ENCODE measurements at places on chromosomes 4 and X.

DNA sequence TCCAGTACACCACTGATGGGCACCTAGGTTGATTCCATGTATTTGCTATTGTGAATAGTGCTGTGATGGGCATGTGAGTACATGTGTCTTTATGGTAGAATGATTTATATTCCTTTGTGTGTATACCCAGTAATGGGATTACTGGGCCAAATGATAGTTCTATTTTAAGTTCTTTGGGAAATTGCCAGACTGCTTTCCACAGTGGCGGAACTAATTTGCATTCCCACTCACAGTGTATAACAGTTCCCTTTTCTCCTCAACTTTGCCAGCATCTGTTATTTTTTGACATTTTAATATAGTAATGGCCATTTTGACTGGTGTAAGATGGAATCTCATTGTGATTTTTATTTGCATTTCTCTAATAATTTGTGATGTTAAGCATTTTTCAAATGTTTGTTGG, 25.9 kb downstream of the CC2D2A start:
- no peak for DNase-seq

GRCh38 chr4:135277980-135278315, 1076.4 kb upstream of the PABPC4L start:
- DNase-seq = no peak

GRCh38 chr4:111466811-111467604, 678.2 kb upstream of the FAM241A start:
- DNase-seq = no peak

GRCh38 chr4:16875487-16875886, 23.0 kb downstream of the LDB2 start:
- no peak for DNase-seq

DNA sequence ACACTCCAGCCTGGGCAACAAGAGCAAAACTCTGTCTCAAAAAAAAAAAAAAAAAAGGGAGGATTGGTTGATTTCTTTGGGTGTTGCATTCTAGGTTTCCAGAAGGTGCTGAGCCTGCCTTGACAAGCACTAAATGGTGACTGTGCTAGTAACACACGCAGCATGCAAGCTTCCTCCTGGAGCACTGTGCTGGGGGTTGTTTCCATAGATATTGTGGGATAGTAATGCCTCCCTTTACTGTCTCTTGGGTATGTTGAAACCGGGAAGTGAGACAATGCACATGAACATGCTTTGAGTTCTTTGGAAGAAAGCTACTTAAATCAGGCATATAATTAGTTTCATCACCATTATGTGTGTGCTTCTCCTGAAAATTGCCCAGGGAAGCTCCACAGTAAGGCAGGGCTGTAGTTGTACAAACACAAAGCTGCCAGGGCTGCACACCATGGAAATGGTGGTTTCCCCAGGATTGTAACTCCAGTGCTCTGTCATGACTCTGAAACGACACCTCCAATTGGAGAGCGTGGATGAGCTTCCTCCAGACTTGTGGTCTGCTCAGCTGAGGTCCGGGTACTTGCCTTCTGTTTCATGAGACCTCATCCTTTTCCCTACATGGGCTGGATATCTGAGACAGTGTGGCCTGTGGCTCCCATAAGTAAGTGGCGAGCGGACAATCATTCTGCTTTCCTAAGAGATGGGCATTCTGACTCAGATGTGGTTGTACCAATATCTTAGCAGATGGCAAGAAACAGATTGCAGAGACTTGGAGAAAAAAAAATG, 31.5 kb upstream of the STOX2 start:
- DNase-seq = no peak

DNA sequence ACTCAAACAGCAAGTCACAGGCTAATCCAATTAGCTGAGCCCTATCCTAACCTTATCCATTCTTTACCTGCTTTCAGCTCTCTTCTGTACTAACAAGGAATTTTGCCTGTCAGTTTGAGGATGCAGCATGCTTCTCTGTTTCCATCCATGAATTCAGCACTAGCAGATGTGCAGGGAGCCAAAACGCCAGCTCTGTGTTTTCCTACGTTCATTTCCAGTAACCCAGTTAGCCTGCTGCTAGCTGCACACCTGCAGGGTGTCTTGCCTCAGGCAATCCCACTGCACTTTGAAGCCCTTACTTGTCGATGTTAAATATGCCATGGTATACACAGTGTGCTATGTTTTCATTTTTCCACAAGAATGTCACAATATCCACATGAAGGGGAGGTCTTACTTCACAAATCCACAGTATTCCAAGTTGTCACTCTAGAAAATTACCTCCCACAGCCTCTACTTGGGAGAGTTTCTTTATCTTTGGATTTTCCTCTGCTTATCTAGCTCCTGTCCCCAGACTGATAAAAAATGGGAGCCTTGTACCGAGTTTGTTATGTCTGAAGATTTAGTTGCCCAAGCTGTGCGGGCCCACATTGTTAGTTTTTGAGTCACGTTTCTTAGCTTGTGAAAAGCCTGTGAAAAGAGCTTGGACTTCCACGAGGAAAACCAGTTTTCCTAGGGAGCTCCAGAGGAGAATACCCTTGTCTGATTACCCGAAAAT, 127.6 kb upstream of the HHIP start:
- DNase-seq = no peak

- DNase-seq = no peak
These were observed 36.7 kb downstream of the FGFRL1 start for GRCh38 chr4:1047976-1048772.

GRCh38 chrX:10001496-10001895, 34.3 kb downstream of the CLDN34 start:
- DNase-seq = no peak

- DNase-seq = no peak
These were observed 75.0 kb downstream of the AFAP1 start for GRCh38 chr4:7864685-7865084.

- DNase-seq = no peak
These were observed 14.3 kb downstream of the TEC start for GRCh38 chr4:48255072-48255958.

GRCh38 chr4:171430495-171430894, 382.7 kb upstream of the GALNTL6 start:
- no peak for DNase-seq

GRCh38 chrX:152991123-152991522, 2.8 kb downstream of the PNMA5 start:
- DNase-seq = no peak

DNA sequence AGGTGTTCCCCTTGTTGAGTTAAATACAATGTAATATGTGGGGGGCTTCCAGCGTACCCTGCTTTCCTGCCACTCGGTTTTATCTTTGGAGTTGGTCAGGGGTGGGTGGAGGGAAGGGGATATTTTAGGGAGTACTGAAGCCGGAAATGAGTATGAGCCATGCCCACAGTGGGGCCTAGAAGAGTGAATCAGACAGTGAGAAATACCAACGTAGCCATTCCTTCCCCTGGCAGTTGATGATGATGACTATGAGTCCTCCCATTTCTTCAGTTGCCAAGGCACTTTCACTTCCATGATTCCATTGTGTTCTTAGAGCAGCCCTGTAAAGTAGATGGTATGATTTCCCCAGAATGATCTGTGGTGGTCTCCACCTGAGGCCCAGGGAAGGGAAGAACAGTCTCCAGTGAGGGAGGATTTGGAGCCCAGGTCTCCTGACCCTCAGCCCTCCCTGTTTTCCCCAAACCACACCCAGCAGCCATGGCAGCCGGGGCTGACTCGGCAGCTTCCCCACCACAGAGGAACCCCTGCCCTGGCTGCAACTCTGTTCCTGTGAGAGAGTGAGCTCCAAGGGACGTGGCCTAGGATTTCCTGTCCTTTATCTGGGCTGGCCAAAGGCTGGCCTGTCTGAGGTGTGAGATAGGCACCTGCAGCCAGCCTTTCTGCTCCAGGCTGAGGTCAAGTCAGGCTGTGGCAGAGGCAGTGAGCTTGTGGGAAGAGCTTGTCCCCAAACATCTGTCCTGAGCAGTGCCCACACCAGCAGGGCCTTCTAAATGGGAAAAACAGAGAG, 52.7 kb downstream of the STARD8 start:
- no peak for DNase-seq

GRCh38 chr4:173696011-173696410, 166.0 kb upstream of the HAND2 start:
- no peak for DNase-seq

GRCh38 chr4:139872274-139872673, 206.7 kb downstream of the MGST2 start:
- peak; percentile 87 for DNase-seq

DNA sequence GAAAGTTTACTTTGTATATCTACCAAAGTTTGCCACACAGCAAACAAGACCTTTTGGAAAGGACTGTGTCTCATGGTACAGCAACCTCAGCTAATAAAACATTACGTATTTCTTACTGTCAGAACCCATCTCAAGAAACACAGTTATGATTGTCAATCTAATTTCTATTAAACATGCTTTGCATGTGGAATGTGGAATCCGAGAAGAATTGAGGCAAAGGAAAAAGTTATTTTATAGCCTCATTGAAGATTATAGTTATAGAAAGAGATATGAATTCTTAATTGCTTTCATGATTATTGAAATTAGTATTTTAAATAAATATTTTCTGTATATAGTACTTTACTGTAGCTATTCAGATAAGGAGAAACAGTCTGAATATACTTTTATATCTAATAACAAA, 5.4 kb downstream of the PCDH7 start:
- DNase-seq = no peak

DNA sequence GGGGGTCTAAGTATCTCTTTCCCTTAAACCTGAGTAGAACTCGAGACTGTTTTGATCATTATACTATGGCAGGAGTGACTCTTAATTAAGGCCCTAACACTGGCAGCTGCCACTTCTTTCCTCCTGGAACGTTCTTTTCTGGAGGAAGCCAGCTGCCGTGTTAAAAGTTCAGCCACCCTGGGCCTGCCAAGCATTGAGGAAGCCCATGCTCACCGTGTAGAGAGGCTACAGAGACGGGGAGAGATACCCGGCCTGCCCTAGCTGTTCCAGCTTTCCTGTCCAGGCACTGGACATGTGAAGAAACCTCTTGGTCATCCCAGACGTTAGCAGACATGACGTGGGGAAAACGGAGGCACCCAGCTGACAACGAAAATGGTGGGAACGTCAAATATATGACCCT, 274.1 kb downstream of the ARHGAP10 start:
- DNase-seq = no peak

DNA sequence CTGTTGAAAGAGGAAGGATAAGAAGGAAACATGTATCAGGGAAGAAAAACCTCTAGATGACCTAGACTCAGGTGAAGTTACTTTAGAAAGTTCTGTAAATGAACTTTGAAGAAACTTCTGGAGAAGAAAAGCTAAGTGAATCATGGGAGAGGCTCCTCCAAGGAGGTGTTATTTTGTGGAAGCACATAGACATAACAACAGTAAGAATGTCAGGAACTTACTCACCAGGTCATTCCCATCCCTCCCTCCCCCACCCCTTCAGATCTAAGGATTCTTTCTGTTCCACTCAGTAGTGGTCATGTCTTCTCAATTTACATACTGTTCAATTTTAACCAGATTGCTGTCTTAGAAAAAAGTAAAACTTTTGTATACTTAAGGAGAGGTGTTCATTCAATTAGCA, 310.5 kb upstream of the DDX53 start:
- DNase-seq = no peak

DNA sequence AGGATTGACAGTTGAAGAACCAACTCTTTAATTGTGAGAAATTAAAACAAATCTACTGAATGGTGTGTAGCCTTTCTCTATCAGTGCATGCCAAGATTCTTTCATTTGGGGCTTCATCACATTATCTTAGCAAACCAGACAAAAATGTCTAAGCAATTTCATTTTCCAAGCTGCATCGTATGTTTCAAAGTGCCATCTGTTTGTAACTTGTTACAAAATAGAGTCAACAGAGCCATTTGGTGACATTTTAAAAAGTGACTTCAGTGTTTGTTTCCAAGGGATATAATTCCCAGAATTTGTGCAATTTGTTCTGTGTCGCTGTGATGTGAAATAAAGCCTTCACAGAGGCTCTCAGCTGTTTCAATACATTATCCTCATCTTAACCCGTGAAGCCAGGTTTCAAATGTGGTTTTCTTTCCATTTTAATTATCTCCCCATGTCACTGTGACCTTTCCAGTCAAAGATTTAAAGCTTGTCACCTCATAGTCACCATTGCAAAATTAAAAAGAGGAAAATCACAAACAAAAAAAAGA, 46.0 kb upstream of the C1QTNF7 start:
- DNase-seq = no peak

GRCh38 chr4:17577665-17578481, 875 bp downstream of the LAP3 start:
- DNase-seq = no peak

GRCh38 chr4:21888195-21888976, 60.2 kb downstream of the KCNIP4 start:
- DNase-seq = no peak

DNA sequence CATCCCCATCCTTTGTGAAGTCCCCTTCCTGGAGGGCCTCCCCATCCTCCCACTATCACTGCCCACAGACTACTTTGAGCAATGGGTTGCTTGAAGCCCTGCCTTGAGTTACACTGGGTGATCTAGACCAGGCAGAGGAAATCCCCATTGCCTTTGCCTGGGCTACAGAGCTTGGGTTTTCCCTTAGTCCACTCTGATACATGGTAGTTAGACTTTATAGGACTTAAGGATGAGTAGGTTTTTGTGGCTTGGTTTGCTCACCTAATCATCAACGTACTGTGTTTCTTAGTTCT, 56.6 kb downstream of the TMEM131L start:
- DNase-seq = no peak

- no peak for DNase-seq
These were observed 68.7 kb downstream of the NBDY start for GRCh38 chrX:56797574-56798338.

- no peak for DNase-seq
These were observed 5.0 kb downstream of the FAM114A1 start for GRCh38 chr4:38872620-38873019.

DNA sequence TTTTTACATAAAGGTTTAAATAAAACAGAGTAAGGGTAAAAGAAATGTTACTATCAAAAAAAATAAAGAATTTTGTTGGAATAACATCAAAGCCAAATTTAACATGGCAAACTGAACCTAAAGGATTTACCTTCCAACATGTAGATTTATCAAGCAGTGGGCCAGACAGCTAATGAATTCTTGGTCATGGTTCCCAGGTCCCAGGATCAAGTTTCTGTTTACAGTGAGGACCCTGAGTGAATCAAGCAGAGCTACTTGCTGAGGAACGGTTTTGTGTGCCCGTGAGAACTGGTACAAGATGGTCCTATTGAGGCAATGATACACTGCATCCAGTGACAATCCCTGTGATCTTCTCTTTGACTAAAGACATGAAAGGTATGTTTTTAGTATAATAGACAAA, 157.1 kb downstream of the CDS1 start:
- DNase-seq = no peak

GRCh38 chrX:3548765-3549391, 164.6 kb downstream of the PRKX start:
- DNase-seq = no peak

DNA sequence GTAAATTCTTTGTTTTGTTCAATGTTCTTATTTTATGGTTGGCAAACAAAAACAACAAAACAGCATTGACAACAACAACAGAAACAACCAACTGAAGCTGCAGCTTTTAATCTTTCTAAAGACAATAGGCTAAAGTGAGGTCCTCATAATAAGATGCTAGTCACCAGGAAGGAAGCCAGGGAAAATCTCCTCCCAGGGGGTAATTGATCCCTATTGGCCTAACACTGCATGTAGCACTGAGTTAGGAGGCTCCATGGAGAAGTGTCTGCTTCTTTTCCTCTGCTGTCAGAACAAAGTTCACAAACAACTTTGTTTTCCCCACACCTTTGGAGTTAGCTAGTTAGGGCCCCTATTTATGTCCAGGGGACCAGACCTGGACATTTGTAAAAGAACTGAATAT, 4.7 kb upstream of the LRAT start:
- no peak for DNase-seq
